ENCODE measurements at places on chromosomes 11 and 22.
A peak's percentile ranks its signal among the peaks of the same experiment; 100 is the strongest.

DNA sequence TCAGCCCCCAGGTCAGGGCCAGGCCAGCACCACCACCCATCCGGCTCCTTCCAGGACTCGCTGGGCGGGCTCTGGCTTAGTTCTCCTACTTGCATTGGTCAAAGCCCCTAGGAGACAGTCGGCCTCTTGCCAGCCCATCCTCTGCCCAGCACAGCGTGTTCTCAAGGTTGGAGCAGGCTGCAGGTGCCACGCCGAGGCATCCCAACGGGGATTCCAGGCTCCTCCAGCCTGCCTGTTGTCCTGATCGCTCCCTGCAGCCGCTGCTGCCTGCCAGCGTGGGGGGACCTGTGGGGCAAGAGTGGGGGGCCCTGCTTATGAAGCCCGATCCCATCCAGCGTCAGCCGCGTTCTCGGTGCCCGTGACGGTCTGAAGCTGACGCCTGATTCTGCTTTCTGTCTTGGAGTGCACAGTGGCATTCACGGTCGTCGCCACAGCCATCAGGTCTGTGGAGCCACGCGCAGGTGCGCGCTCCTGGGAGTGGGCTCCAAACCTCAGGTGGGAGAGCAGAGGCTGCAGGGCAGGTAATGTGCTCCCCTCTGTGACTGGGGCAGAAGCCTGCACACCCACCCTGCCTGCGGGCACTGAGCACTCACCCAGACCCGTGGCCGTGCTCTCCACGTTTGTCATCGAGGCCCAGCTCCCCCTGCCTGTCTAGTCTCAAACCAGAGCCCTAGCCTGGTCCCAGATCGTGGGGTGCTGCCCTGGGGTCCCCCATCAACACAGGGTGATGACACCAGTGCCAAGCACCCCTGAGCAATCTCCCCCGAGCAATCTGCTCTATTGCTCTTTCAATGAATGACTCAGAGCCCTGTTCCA, 991.6 kb downstream of the BRD1 start:
- DNase-seq = no peak

- DNase-seq = no peak
Observed at GRCh38 chr11:112087212-112087611, 539 bp downstream of the SDHD start.

DNA sequence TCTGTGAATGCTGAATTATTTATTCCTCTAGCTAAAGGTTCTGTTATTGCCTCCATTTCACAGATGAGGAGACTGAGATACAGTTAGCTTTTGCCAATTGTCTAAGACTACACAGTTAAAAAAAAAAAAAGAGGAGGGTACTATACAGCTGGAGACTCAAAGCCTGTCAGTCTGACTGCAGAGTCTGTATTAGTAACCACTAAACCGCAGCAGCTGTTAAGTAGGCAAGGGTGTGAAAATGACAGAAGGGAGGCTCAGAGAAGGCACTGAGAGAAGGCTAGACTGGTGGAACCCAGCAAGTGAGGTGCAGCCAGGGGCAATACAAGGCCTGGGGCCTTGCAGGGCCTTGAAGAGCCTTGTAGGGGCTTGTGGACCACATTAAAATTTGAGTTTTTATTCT, 181.2 kb downstream of the CSNK2A3 start:
- peak; percentile 29 for DNase-seq

DNA sequence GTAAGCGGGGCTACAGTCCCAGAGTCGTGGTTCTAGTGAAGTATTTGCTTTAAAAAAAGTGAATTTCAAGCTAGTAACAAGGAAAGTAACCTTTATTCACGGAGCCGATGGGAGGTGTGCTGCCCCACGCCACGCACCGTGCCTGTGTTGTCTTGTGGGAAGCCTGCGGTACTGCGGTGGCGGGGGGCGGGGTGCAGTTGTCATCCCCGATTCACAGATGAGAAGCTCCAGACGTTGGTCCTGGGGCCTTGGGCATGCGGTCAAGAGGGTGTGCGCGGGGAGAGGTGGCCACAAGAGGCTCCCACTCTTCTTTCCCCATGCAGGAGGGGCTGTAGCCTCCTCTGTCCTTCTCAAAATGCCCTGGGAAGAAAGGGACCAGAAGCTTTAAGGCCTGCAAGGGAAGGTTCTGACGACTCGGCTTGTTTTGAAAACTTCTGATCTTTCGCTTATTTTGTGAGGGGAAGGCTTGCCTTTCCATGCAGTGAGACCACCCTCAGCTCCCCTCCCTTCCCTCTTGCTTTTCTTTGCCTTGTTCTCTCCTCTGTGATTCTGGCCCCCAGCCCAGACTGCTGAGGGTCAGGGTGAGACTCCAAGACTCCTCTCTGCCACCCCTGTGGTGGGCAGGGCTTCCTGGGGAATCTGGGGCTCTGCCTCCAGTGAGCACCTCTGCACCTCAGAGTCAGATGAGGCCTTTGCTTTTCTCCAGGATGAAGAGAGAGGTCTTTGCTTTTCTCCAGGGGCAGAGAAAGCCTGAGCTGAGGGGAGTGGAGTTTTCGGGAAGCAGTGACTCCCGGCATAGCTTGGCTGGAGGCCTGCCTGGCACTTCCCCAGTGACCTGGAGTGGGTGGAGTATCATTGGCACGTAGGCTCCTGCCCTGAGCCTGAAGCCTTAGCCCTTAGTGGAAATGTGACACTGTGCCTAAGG, 6.2 kb downstream of the GLB1L3 start:
- DNase-seq = no peak
